ENCODE measurements at places on chromosomes 4 and X.

- DNase-seq = no peak
Measured at GRCh38 chr4:183905081-183905592, at the start of gene STOX2. STOX2 (plus strand) TSS chr4:183905307; CDS start chr4:183906791, 1,484 bp downstream.

GRCh38 chrX:10310511-10310910 lies 153.7 kb downstream of the CLCN4 start:
- DNase-seq = no peak

DNA sequence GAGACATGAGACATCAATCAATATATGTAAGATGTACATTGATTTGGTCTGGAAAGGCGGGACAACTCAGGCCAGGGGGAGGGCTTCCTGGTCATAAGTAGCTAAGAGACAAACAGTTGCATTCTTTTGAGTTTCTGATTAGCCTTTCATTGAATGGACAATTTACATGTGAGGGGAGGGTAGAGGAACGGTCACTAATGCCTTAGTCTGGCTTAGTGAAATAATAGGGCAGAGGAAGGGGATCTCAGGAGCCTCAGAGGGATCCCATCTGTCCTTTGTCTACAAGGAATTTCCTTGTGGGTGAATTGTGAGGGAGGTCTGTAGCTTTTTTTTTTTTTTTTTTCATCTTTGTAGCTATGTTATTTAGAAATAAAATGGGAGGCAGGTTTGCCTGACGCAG lies 88.3 kb downstream of the GK start:
- no peak for DNase-seq

DNA sequence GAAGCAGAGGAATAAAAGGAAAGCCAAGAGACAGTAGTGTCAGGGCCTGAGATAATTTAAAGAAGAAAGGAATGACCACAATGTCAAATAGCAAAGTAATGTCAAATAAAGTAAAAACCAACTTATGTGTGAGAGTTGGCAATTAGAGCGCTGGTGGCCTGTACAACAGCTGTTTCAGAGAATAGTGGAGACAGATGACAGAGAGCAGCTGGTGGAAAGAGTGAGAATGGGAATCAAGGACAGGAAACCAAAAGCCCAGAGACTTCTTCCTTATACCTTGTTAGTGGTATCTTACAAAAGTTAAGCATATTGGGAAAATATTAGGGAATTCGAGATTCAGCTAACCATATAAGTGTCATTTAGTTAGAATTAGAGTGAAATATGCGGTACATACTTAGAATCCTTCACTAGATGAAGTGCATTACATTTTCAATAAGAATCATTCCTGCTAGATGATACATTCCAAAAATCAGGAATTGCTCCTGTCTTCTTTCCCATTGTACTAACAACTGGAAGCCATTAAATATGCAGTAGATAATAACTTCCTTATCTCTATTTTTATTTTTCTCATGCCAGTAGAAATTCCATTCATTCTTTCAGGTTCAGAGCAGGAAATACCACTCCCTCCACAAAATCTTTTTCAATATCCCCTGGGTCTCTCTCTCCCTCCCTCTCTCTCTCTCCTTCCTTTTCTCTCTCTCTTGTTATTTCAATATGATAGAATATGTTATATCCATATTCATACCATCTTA lies 525.4 kb downstream of the CENPC start:
- DNase-seq = no peak

GRCh38 chrX:107448998-107449835 lies at the start of gene FRMPD3:
FRMPD3 (plus strand) TSS chrX:107449652; CDS start chrX:107526589, 76,937 bp downstream.
- no peak for DNase-seq

DNA sequence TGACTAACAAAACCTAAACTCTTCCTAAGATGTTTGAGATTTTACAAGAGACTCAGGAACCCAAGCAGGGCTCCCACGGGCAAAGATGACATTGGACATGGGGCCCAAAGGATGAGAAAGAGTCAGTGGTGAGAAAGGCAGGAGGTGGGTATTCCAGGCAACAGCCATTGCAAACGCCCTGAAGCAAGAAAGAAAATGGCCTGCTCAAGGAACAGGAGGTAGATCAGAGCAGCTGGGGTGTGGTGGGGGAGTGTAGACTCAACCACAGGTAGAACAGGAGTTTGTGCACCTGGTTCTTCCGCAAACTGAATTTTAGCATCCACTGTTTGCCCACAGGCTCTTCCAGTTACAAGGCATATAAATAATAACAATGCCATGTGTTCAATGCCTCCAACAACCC lies 3.3 kb downstream of the PPP2R2C start:
- DNase-seq = no peak

- no peak for DNase-seq
Measured at GRCh38 chr4:22607382-22607781, 85.4 kb upstream of the GBA3 start.

DNA sequence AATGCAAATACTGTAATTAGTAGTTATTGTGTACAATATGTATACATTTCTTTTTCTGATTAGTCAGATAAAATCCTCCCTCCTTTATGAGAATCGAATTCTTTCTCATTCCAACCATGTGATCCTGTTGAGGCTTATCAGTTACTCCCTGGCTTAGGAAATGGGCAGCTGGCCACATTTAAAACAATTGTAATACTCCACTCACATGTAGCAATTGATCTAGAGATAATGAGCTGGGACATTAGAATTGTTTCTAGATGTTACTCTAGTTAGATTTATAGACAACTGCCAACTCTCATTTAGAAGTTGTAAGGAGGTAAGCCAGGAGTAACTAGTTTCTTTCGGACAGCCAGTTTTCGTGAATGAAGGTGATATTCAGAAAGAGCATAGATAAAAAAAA lies 859.3 kb upstream of the AADAT start:
- DNase-seq = no peak

GRCh38 chrX:111447298-111447697 lies 35.3 kb upstream of the DCX start:
- DNase-seq = no peak

DNA sequence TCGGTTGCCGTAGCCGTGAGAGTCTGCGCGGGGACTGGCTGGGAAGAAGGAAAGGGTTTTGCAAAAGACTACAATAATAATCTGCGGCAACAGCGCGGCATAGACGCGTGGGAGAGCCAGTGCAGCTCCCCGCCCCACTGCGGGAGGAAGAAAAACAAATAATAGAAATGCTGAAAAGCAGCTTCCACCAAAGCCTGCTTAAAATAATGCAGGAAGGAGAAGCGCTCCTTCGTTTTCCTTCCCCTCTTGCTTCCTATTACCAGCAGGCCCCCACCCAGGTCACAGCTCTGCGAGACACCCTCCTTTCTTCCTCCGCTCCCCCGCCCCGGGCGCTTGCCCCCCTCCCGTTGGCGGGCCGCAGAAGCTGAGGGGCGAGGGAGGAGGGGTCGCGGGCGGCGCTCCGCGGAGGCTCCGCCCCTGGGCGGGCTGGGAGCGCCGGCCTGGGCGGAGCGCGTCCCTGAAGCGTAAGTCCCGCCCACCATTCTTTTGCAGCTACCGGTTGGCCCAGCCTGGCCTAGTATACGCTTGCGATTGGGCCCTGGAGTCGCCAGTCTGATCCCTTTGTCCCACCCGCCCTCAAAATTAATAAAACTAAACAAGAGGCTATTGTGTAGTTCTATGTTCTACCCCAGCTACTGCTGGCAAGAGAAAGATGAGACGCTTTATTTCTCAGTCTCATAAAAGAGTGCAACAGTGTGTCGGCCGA lies 636 bp upstream of the AMOT start:
- peak; percentile 72 for DNase-seq

DNA sequence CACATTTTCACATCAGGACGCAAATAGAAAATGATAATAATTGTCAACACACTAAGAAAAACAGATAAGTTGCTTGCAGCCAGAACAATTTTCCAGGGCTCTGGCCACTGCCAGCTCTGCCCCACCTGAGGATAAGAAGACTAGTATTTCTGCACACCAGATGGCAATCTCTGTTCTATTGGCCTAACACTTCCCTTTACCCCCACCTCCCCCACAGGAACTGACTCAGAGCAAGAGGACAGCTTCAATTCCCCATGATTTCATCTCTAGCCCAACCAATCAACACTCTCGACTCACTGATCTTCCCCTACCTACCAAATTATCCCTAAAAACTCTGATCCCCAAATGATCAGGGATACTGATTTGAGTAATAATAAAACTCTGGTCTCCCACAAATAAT lies 164.0 kb downstream of the SMARCA1 start:
- DNase-seq = no peak

DNA sequence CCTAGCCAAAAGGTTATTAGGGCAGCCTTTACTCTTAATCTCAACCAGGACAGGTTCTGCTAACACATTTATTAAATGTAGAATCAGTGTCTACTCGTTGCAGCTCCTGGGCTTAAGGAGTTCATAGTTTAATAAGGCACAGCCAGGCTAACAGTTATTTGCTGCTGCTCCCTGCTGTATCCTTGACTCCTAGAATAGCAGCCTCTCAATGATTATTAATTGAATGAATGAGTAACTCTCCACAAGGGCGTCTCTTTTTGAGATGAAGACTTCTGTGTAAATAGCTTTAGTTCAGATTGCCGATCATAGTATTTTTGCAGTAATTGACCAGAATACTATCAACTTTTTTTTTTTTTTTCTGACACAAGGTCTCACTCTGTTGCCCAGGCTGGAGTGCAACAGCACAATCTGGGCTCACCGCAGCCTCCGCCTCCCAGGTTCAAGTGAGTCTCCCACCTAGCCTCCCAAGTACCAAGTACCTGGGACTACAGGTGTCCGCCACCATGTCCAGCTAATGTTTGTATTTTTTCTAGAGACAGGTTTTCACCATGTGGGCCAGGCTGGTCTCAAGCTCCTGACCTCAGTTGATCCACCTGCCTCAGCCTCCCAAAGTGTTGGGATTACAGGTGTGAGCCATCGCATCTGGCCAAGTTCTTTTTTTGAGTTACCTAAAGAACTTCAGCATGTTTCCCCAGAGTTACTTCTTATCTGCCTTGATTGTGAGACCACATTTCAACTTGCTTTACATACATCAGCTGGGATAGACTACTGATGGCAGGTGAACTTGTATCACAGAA lies 2.9 kb downstream of the UGDH start:
- DNase-seq = no peak

GRCh38 chrX:155179346-155179997 lies 36.8 kb upstream of the VBP1 start:
- no peak for DNase-seq

DNA sequence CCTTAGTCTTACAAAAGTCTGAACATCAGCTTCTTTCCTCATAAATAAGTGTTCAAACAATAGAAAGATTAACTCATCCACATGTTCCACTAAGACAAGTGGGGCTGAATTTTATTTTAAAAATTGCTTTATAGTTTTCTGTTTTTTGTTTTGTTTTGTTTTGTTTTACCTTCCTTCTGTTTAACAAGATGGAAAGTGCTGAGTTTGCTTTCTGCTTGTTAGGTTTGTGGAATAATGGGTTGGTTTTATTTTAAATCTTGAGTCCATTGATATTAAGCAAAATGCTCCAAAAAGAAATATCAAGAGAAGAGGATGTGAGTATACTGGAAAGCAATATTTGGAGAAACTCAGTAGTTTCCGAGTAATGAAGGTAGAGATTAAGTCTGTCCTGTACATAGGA lies 458.7 kb downstream of the FAT4 start:
- DNase-seq = no peak

DNA sequence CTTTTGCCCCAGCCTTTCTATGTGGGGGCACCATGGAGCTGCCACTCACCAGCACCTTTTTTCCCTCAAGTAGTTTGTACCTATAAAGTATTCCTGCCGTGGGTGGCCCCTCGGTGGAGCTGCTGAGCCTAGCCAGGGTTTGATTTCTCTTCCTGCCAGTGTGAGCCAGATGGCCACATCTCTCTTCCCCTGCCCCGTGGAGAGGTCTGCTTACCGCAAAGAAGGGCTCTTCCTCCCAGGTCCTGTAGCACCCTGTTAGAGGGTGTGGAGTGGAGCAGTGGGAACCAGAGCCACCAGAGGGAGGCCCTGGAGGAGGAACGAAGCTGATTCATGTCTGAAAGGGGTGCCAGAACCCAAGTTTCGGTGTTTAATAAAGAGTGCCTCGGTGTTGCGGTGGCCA lies 95.4 kb downstream of the PTTG2 start:
- DNase-seq = no peak

DNA sequence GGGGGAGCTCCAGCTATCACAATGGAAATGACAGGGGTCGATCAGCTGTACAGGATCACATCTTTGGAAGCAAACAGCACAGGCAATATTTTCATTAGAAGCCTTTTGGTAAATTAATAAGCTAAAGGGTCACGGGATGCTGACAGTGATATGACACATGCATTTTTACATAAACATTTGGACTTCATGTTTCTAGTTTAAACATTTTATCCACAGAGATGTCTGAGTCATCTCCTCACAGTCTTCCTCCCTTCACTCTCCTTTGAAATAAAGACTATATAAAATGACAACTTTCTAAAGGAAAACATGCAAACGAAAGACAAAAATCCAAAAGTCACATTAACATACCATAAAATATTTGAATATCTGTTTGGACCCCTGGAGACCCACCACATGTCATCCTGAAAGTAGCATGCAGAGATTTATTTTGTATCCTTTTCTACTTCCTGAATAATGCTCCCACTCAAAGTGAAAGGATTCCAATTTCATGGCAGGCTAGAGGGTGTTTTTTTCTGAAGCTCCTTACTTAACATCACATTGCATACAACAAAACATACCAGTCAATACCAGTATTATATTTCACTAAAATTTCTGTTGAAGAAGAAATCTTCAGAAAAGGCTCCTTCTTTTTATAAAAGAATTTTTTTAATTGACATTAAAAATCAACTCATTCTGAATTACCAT lies 200.1 kb upstream of the PPARGC1A start:
- no peak for DNase-seq

- DNase-seq = no peak
Measured at GRCh38 chr4:94578195-94578594, 126.5 kb downstream of the PDLIM5 start.

DNA sequence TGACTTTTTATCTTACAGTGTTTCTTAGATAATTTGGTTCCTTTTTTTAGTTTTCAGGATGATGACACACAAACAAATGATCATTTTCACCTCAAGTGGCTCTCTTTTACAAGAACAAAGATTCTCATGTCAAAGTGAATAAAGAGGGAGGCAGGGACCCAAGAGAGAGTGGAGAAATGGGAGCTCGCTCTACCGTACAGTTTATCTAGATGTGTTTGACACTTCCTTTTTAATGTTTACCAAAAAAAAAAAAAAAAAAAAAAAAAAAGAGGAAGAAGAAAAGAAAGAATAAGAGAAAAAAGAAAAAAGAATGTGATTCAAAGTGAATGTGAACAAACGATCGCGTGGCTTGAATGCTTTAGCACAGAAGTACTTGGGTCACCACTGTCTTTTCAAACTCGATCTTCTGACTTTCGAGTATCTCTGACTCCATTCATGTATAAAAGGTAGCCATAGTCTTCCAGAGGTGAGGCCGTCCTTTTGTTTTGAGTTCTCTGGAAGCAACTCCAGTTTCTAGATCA lies 75.6 kb upstream of the GRXCR1 start:
- DNase-seq = no peak

Measured in astrocyte of the cerebellum (primary cell).